Activated CD4-positive, alpha-beta T cell treated with anti-CD3 and anti-CD28 coated beads, Interleukin-2, amount 50 U/mL, for 48 hours (primary cell): ENCODE measurements at places on chromosomes 7 and 10.

- no peak for DNase-seq
Measured at GRCh38 chr7:159140170-159140910, 4.3 kb downstream of the VIPR2 start.

- DNase-seq = no peak
Measured at GRCh38 chr7:153002572-153002971, 243.0 kb downstream of the ACTR3B start.

- DNase-seq = no peak
Measured at GRCh38 chr7:47477191-47478016, 104.5 kb downstream of the TNS3 start.

DNA sequence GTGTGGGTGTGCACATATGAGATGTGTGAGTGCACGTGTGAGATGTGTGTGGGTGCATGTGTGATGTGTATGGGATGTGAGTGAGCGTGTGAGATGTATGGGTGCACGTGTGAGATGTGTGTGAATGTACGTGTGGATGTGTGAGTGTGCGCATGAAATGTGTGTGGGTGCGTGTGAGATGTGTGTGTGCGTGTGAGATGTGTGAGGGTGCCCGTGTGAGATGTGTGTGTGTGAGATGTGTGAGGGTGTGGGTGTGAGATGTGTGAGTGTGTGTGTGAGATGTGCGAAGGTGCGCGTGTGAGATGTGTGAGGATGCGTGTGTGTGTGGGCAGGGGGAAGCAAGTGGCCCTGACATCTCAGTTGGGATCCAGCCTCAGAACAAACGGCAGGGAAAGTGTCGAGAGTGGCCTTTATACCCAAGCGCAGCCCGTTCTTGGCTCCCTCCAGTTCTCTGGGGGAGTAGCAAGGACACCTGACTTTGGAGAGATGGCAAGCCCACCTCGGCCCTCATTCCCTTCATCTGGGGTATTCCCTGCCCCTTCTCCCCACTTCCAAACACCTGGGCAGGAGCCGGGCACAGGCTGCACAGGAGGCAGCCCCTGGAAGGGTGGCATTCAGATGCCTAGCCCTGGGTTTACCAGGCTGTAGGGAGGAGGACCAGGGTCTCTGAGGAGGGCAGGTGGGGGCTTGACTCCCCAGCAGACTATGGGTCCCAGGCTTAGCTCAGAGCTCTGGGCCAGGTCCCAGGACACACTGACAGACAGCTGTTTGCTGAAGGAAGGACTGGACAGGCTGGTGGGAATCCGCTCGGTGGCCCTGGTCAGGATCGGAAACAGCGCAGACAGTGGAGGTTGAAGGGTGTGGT is 31.6 kb downstream of the PPIF start:
- no peak for DNase-seq

DNA sequence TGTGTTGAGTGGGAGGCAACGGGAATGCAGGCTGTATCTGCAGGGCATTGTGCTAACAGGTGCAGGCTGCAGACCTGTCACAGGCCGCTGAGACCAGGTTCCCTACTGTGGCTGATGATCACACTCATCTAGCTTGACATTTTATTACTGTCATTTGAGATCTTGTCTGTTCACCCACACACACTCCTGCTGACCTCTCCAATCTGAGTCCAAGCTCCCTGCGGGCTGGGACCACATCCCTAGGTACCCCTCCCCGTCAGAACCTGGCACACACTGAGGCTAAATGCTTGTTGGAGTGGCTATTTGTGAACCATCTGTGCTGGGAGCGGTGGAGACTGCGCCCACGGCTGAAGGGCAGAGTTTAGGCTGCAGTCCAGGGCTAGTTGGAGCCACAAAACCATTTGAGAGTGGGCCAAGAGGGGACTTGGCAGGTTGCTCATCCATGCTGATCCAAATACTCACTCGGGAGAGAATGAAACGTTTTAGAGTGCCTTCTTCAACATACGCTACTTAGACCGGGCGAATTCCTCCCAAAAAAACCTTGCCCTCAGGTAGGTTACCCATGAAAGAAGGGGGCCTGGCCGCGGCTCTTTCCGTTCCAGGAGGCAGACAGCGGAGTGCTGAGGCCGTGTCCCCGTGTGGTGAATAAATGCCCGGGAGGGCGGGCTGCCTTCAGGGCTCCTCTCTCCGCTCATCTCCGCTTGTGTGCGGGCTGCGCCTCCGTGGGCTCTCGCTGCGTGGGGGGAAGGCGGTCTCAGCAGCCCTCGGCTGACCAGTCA is 164.4 kb downstream of the RGS10 start:
- DNase-seq = no peak

GRCh38 chr7:128666200-128666599 is 5.9 kb upstream of the GARIN1A start:
- DNase-seq = no peak

- DNase-seq = no peak
Measured at GRCh38 chr10:94194256-94194655, 168.5 kb downstream of the NOC3L start.
